Neural crest cell (in vitro differentiated cells): ENCODE measurements at places on chromosomes 7 and 10.

- no peak for DNase-seq
Measured at GRCh38 chr7:144024213-144024612, 24.1 kb downstream of the OR6B1 start.

- no peak for DNase-seq
Measured at GRCh38 chr10:3172081-3172445, 519 bp downstream of the PITRM1 start.

- DNase-seq: no peak
Measured at GRCh38 chr7:128835231-128835751, 5.1 kb downstream of the FLNC start.

- no peak for DNase-seq
Measured at GRCh38 chr10:35271086-35271858, 65.0 kb upstream of the CCNY start.

DNA sequence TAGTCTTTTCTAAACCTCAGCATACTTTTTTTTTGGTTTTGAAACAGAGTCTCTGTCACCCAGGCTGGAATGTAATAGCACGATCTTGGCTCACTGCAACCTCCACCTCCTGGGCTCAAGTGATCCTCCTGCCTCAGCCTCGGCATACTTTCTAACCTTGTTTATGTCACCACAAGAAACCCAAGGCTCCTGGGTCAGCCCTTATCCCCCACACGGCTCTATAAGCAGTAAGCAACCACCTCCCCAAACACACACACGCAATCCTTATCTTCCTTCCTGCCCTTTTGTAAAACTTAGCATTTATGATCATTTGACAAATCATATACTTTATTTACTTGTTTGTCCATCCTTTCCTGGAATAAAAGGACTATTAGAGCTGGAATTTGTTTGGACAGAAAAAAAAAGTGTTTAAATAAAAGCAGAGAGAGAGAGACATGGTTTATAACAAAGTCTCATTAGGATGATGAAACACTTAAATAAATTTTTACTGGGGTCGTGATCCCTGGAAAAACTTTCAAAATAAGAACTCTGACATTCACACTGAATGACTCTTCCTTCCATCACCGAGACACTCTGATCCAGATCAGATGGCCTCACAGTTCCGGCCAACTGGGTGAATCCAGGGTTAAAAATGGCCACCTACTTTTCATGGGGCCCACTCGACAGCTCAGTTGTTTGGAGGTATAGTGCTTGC lies 72.7 kb upstream of the PIK3CG start:
- DNase-seq: no peak

DNA sequence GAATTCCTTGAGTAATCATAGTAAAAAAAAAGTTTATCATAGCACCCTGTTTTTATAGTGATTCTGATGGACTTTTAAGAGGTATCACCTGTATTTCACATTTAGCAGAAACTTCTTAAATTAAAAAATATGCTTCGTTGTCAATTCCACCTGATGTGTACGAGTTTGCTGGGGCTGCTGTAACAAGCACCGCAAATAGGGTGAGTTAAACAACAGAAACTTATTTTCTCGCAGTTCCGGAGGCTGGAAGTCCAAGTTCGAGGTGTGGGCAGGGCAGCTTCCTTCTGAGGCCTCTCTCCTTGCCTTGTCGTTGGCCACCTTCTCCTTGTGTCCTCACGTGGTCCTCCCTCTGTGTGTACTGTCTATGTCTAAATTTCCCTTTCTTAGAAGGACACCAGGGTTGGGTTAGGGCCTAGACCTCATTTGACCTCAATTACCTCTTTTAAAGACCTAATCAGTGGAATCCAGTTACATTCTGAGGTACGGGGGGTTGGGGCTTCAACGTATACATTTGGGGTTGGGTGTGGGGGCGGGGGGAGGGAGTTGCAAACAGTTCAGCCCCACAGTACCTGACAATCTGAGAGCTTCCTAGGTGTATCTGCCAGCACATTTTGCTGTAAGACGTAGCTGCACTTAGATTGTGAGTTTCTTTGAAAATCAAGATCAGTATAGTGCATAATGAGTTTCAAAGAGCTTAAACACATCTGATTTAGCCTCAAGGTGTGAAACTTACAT lies 72.7 kb downstream of the RBM33 start:
- no peak for DNase-seq

GRCh38 chr10:116878123-116878522 lies 28.8 kb downstream of the ENO4 start:
- no peak for DNase-seq

DNA sequence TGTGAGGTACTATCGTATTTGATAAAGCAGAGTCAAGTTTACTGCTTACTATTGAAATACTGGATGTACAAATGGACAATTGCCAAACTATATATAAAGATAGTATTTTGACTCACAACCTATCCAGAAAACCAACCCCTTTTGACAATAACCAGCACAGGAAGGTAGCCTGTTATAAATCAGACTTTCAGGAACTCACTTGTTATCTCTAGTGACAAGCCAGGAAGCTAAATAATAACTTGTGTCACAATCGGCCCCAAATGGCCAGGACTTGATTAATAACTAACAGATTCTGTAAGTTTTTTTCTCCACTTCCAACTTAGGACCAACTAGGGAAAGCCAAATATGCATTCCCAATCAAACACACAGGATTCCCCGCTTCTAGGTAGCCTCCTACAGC lies 38.8 kb upstream of the SLC35G1 start:
- DNase-seq: no peak

DNA sequence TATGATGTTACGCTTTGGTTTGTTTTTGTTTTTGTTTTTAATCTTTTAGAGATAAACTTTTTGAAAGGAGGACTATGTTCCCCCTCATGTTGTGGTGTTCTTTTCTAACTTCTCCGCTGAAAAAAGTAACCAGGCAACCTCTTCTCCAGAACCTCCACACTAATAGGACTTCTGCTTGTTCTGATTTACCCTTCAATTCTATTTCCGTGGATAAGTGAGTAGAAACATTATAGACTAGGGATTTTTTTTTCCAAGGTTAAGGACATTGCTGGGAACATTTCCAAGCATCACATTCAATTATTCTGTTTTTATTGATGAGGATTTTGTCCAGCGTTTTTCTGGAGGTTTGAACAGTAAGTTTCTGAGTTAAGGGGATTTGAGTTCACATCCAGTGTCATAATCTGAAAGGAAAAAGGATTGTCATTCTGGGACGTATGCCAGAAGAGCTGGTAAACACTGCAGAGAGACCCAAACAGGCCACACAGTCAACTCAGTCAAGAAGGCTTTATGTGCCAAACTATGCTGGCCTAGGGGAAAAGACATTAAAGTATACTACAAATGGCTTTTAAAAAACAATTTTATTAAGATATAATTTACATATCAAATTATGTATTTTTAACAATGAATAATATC lies 28.3 kb upstream of the RALA start:
- no peak for DNase-seq

- DNase-seq: no peak
Measured at GRCh38 chr10:677750-678661, 11.5 kb downstream of the DIP2C start.

GRCh38 chr7:135978624-135979023 lies 1.5 kb upstream of the MTPN start:
- DNase-seq: no peak

GRCh38 chr7:121832347-121832746 lies 40.6 kb upstream of the PTPRZ1 start:
- DNase-seq: no peak

DNA sequence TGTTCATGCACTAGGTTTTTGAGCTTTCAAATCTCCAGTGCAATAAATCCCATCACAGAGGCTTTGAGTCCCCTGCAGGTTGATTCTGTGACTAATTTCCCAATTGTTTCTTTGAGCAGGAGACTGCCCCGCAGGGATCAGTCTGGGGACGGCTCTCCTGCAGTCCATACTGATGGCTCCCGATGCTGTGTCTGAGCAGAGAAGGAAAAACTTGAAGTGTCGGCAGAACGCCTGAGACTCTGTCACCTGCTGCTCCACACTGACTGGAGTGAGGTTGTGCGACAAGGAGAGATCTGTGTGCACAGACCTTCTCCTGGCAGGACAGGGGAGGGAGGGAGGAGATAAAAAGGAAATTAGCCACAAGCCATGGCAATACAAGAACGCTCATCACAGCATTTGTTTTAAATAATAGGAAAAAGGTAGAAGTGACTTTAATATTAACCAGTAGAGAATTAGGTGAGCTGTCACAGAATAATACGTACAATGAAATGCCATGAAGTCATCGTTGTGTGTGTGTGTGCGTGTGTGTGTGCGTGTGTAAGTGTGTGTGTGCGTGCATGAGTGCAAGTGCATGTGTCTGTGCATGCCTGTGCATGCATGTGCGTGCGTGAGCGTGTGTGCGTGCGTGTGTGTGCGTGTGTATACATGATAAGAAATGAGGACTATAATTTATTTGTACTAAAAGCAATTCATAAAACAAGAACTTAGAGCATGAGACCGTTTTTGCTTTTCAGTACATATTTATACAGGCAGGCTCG lies 38.2 kb downstream of the HTR5A start:
- no peak for DNase-seq

DNA sequence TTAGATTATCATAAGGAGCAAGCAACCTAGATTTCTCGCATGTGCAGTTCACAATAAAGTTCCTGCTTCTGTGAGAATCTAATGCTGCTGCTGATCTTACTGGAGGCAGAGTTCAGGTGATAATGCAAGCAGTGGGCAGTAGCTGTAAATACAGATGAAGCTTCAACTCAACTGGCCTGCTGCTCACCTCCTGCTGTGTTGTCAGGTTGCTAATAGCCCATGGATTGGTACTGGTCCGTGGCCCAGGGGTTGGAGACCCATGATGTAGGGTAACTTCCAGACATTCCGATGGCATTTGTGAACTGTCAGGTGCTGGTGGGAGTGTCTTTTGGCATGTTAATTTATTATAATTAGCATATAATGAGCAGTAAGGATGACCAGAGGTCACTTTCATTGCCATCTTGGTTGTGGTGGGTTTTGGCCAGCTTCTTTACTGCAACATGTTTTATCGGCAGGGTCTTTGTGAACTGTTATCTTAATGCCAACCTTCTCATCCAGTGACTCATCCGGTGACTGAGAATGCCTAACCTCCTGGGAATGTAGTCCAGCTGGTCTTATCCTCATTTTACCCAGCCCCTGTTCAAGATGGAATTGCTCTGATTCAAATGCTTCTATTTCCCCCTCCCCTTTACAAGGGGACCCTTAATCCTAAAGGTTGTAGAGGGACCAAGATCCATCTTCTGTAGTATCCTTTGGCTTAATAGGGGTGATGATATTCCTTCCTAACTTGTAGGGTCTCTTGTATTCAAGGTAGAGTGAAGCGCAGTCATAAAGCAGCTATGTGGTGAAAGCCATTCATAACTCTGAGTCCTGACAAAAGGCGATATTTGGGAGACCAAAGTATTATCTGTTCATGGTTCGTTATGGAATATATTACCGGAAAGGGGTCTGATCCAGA lies 165.8 kb downstream of the CCSER2 start:
- no peak for DNase-seq
